ENCODE measurements at places on chromosomes 7 and 10.

DNA sequence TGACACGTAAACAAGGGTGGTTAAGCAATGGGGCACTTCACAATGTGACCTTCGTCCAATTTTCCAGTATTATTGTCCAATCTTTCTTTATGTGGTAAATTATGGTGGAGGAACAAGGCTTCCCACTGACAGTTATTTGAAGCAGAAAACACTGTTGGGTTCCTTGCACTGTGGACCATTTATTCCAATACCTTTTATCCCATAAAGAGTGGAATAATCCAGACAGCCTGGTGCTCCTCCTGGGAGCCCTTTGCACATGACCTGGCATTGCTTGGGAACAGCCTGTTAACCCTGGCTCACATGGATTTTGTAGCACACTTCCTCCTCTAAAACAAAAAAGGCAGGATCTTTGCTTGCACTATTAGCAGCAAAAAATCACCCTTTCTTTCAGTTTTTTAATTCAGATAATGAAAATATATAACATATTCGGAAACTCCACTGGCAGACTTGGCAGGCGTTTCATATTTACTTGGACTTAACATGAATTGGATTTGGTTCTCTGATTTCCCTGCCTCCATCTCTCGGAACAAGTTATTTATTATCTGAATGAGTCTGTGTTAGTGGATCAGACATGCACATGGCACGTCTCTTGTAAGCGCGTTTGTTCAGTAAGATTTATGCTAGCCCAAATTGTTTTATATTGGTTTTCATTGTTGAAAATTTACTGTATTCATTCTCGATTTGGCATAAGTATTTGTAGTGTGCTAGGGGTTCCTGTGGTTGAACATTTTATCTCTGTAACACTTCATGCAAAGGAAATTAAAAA lies 59.3 kb downstream of the BMPER start:
- no peak for DNase-seq

DNA sequence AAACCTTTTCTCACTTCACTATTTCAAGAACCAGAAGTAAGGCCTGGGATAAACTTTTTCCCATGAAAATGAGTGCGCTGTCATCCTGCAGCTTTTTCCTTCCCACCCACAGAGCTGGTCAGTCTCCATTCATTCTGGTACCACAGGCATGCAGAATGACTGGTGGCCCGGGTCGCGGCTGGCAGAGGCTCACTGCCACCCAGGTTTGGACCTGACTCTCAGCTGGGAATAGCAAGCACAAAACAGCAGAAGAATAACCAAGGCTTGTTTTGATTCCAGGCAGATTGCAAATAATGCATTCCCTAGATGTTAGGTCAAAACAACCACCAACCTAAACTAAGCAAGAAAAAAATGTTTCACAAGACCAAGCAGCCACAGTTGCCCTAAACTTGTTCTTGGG lies 190.5 kb upstream of the NRP1 start:
- DNase-seq = no peak

GRCh38 chr7:69577221-69577620 lies 21.1 kb upstream of the AUTS2 start:
- DNase-seq = no peak

GRCh38 chr7:341841-342638 lies 52.1 kb downstream of the FOXL3 start:
- DNase-seq = no peak

GRCh38 chr10:78875331-78875877 lies 193.4 kb upstream of the ZMIZ1 start:
- no peak for DNase-seq

DNA sequence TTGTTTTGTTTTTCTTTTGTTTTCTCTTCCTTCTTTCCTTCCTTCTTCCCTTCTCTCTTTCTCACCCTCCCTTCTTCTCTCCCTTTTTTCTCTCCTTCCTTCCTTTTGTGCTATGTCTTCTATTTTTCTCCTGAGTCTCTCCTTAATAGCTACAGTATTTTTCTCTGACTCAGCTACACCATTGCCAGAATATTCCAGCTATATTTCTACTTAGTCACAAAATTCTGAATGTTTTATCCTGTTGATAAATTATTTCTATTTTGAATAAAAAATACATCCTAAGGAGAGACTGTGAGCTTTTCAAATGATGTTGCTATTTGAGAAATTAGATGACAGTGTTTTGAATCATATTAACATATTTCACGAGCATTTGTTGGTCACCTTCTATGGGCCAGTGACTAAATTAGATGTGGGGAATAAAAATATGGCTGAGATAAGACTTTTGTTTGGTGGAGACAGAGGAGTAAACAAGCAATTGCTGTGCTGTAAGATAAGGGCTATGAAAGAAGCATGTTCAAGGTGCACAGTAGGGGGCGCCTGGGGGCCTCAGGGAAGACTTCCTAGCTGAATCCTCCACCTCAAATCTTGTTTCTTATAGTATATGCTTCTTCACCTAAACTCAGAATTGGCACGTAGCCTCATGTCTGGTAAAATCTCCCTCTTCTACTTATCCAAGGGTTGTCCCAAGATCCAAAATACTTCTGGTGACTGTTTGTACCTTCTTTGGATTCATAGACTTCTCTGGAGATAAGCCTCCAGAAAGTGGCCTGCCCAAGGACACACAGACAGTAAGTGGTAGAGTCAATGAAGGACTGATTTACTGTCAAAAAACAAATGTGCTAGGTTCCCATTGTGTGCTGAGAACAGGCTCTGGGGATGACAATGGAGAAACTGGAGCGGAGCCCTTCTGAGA lies 115.5 kb upstream of the CREB5 start:
- DNase-seq = no peak

DNA sequence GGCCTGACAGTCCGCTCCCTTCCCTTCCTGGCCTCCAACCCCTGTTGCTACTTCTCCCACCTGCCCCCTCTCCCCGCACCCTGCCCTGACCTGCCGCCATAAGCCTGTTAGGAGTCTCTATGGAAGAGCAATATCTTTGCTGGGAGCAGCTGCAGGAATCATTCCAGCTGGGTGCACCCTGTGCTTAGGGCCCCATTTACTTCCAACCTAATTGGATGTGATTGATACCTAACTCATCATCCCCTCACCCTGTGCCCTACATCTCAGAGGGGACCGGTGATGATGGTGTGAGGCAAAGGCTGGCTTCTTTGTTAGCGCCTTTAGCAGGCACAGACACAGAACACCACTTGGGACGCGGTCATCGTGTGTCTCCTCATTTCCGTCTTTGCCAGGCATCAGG lies 80.0 kb upstream of the FAM180A start:
- DNase-seq = no peak

DNA sequence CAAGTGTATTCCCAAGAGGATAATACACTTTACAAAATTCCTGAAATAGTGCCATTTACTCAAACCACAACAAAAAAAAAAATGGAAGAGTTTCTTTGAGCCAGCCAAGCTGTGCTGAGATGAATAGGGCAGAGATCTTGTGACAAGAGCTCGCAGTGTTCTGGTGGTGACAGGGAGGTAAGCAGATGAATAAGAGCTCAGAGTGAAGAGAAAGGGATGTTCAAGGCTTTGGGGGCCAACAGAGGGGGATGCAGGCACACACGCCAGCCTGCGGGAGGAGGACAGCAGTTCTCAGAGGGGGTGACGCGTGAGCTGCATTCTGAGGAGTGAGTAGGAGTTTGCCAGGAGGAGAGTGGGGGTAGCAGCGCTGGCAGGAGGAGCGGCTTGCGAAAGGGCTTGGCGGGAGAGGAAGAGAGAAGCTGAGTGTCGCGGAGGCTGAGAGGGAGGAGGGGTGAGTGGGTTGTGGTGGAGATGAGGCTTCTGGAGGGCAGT lies 194.4 kb upstream of the IMMP2L start:
- DNase-seq = no peak

Data from NCI-H510A treated with DMSO at 0.1 percent for 48 hours (cell line).